ENCODE measurements at places on chromosomes 12 and 14. TPM values are rescaled to one million over a fixed set of nuclear protein-coding genes. Genes with fewer than 3 reads are reported as not detected.

The CFAP73 gene
- not detected for total RNA-seq

The NUAK1 gene
- total RNA-seq: 9.8 TPM

The LRRK2 gene
- not detected for total RNA-seq

The MEG3 gene
- not detected for total RNA-seq

DNA sequence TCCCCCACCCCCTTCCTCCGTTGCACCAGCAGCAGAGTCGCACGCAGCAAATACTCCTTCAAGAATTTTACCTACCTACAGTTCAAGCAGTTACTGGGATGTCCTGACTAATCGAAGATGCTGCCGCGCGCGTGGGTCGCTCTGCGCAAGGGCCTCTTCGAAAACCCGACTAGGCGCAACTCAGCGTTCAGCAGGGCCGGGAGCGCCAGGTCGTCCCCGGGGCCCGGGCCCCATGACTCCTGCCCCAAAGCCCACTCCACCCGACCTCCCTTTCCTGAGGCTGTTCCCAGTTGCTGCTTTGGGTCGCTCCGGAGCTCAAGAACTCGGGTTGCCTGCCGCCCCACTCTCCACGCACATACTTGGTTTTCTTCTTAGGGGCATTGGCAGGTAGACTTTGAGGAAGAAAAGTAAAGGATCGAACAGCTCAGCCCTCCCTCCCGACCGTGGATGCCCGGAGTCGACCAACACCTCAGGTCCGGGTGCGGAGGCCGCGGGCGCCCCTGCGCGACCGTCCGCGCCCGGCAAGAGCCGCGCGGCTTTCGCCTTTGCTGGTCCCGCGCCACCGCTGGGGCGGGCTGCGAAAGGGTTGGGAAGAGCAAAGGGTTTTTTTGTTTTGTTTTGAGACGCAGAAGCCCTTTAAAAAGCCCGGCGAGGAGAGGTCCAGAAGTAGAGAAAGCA, 1.9 kb downstream of the BMP4 start:
- H3K27ac ChIP-seq: no peak overlapping the region
- no peaks in the 10 kb centered on the region for H3K27me3 ChIP-seq
- H3K4me3 ChIP-seq: peak overlapping the region; percentile 91
- 0 out of 2 replicates have a peak, but pooled peaks cover 4% of the 10 kb centered on the region for H3K4me1 ChIP-seq
- no peaks in the 10 kb centered on the region for H3K36me3 ChIP-seq
- DNase-seq: peak; percentile 44

GRCh38 chr14:78593949-78594348, 423.8 kb downstream of the NRXN3 start:
- H3K4me1 ChIP-seq: no peaks in the 10 kb centered on the region
- H3K27me3 ChIP-seq: no peaks in the 10 kb centered on the region
- no peak overlapping the region for H3K27ac ChIP-seq
- no peak for DNase-seq
- H3K36me3 ChIP-seq: no peaks in the 10 kb centered on the region
- no peak overlapping the region for H3K4me3 ChIP-seq

DNA sequence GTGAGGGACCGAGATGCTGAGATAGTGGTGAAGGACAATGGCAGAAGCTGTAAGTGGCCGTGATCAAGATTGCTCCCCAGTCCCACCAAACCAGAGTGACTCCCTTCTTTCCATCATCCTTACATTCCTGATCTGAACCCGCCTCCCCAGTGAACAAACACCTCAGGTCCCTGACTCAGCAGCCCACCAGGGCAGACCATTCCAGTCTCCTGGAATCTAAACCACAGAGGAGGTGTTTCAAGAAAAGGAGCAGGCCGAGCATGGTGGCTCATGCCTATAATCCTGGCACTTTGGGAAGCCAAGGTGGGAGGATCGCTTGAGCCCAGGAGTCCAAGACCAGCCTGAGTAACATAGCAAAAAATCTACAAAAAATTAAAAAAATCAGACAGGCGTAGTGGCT, 6.6 kb downstream of the ERBB3 start:
- no peaks in the 10 kb centered on the region for H3K27me3 ChIP-seq
- DNase-seq: no peak
- peaks cover 9% of the 10 kb centered on the region for H3K36me3 ChIP-seq
- peaks cover 21% of the 10 kb centered on the region for H3K4me1 ChIP-seq
- peak overlapping the region; percentile 47 for H3K27ac ChIP-seq

DNA sequence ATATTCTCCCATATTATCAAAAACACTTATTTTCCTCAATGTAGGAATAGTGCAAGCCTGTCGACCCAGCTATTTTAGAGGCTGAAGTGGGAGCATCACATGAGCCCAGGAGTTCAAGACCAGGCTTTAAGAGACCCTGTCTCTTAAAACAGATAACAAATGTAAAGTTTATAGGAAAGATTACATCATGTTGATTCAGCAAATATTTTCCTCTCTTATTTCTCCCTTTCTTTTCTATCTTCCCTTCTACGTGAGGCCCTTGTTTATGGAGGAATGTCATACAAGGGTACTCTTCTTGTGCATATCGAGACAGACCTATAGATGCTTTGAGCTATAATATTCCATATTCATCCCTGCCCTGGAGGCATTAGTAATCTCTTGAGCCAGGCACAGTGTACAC, 36.5 kb upstream of the FGD4 start:
- H3K27ac ChIP-seq: no peak overlapping the region
- no peaks in the 10 kb centered on the region for H3K36me3 ChIP-seq
- peaks cover 4% of the 10 kb centered on the region for H3K4me1 ChIP-seq
- DNase-seq: no peak

DNA sequence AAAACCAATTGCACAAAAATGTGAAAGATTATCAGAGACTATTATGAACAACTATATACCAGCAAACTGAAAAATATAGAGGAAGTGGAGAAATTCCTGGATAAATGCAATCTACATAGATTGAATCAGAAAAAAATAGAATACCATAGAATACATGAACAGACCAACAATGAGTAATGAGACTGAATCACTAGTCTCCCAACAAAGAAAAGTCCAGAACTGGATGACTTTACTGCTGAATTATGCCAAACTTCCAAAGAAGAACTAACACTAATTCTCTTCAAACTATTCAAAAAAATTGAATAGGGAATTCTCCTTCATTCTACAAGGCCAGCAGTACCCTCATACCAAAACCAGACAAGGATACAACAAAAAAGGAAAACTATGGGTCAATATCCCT, 60.6 kb downstream of the GUCY2C start:
- no peak for DNase-seq
- no peaks in the 10 kb centered on the region for H3K36me3 ChIP-seq
- H3K27ac ChIP-seq: no peak overlapping the region
- H3K4me3 ChIP-seq: no peak overlapping the region
- H3K27me3 ChIP-seq: no peaks in the 10 kb centered on the region

DNA sequence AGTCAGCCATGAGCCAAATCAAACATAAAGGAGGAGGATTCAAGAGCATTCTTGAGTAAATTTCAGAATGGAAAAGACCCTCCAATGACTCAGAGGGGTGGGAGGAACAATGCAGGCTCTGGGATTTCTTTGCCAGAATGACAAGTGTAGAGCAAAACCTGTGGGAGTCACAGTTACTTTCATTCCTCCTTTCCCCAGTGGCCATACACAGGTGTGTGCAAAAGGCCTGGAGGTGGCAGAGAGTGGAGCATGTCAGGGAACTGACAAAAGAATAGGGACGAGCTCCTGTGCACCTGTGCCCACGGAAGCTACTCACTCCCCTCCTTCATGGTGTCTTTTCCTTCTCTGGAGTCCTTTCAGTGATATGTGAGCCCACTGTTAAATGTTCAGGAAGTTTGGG, 9.4 kb upstream of the CIPC start:
- peaks cover 22% of the 10 kb centered on the region for H3K4me1 ChIP-seq
- no peaks in the 10 kb centered on the region for H3K27me3 ChIP-seq
- DNase-seq: no peak
- peak overlapping the region; percentile 24 for H3K4me3 ChIP-seq

- no peak for DNase-seq
- no peaks in the 10 kb centered on the region for H3K27me3 ChIP-seq
- H3K27ac ChIP-seq: no peak overlapping the region
- no peaks in the 10 kb centered on the region for H3K4me1 ChIP-seq
Measured at GRCh38 chr14:55065411-55065810, 14.0 kb downstream of the MAPK1IP1L start.

GRCh38 chr12:127008755-127009403, 1258.1 kb upstream of the TMEM132C start:
- DNase-seq: no peak
- H3K27me3 ChIP-seq: peaks cover 45% of the 10 kb centered on the region
- H3K4me3 ChIP-seq: no peak overlapping the region
- no peaks in the 10 kb centered on the region for H3K4me1 ChIP-seq
- no peaks in the 10 kb centered on the region for H3K36me3 ChIP-seq

Data from PC-3 (cell line).